ENCODE measurements at places on chromosomes 13 and 19. TPM values are rescaled to one million over a fixed set of nuclear protein-coding genes. Genes with fewer than 3 reads are reported as not detected.
A peak's percentile ranks its signal among the peaks of the same experiment; 100 is the strongest.

FBN3 gene
- polyA plus RNA-seq = 2.5 TPM

SIAH3 gene
- 0.01 TPM for polyA plus RNA-seq

PLA2G4C gene
- 29.2 TPM for polyA plus RNA-seq

DNA sequence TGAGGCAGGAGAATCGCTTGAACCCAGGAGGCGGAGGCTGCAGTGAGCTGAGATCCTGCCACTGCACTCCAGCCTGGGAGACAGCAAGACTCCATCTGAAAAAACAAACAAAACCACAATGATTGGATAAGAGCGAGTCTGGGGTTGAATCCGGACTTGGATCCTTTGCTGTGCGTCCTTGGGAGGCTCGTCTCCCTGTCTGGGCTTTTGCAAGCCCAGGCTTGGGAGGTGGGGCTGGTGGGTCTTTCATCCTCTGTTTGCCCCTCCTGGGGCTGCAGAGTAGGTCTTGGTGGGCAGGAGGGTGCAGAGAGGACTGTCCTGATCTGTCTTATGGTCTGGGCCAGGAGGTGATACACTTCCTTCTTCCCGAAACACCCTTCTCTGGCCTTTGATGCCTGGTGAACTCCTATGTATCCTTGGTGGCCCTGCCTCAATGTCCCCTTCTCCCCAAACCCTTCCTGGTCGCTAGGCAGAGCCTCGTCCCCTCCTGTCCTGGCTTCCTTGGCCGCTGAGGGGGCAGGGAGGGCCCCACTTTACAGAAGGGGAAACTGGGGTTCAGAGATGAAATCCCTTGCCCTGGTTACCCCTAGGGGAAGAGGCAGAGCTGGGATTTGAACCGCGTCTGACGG lies 16.8 kb downstream of the PALM start:
- no peak overlapping the region for H3K27ac ChIP-seq
- H3K4me1 ChIP-seq = peaks cover 9% of the 10 kb centered on the region
- H3K27me3 ChIP-seq = no peaks in the 10 kb centered on the region
- no peak for DNase-seq
- H3K4me3 ChIP-seq = no peak overlapping the region

- no peak overlapping the region for H3K27ac ChIP-seq
- H3K4me3 ChIP-seq = no peak overlapping the region
- no peaks in the 10 kb centered on the region for H3K36me3 ChIP-seq
- no peaks in the 10 kb centered on the region for H3K27me3 ChIP-seq
- H3K4me1 ChIP-seq = no peaks in the 10 kb centered on the region
Measured at GRCh38 chr13:46844431-46844830, 47.5 kb upstream of the ESD start.

GRCh38 chr13:95533545-95534160 lies 18.9 kb upstream of the CLDN10 start:
- H3K4me3 ChIP-seq = peak overlapping the region; percentile 11
- H3K27ac ChIP-seq = no peak overlapping the region
- H3K27me3 ChIP-seq = no peaks in the 10 kb centered on the region
- peak; percentile 79 for DNase-seq
- H3K36me3 ChIP-seq = no peaks in the 10 kb centered on the region
- no peaks in the 10 kb centered on the region for H3K4me1 ChIP-seq

DNA sequence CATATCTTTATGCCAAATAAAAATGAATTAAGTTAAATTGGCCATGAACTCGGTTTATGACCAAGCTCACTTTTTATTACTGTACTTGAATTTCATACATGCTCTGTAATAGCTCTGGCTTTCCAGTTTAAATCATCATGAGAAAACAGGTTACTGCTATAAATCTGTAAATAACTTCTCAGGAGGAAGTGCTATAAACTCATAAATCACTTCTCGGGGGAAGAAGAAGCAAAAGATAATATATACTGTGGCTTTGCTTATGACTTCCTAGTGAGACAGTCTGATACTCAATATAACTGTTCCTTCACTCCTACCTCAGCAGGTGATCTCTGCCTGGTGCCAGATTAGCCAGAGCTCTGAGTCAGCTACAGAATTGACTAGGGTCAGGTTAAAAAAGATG lies 12.5 kb downstream of the SUPT20H start:
- no peaks in the 10 kb centered on the region for H3K4me1 ChIP-seq
- no peak overlapping the region for H3K27ac ChIP-seq
- H3K36me3 ChIP-seq = peaks cover 4% of the 10 kb centered on the region
- no peaks in the 10 kb centered on the region for H3K27me3 ChIP-seq

DNA sequence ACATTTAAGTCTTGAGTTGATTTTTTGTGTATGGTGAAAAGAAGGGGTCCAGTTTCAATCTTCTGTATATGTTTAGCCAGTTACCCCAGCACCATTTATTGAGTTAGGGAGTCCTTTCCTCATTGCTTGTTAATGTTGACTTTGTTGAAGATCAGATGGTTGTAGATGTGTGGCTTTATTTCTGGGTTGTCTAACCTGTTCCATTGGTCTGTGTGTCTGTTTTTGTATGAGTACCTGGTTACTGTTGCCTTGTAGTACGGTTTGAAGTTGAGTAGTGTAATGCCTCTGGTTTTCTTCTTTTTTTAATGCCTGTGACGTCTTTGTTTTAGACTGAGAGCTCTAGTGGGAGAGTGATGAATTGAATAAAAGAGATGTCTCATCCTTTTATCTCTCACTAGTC lies 83.2 kb downstream of the NBEA start:
- H3K4me1 ChIP-seq = no peaks in the 10 kb centered on the region
- DNase-seq = no peak
- H3K27me3 ChIP-seq = no peaks in the 10 kb centered on the region
- H3K4me3 ChIP-seq = no peak overlapping the region
- no peaks in the 10 kb centered on the region for H3K36me3 ChIP-seq

DNA sequence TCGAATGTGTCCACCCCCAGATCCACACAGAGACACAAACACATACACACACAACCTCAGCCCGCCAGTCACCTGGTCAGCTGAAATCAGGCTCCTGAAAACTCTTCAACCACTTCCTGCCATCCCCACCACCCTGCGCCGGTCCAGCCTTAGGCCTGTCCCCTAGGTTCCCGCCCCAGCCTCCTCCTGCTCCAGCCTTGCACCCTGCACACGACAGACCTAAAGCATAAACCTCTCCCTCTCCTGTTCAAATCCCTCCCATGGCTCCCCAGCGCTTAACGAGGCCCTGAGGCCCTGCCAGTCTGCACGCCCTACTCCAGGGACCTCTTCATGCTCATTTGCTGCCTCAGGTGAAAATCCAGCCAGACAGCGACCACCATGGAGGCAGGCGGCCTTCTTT lies 7.1 kb downstream of the PNMA8B start:
- H3K27me3 ChIP-seq = peaks cover 21% of the 10 kb centered on the region
- H3K36me3 ChIP-seq = no peaks in the 10 kb centered on the region
- peaks cover 30% of the 10 kb centered on the region for H3K4me1 ChIP-seq
- H3K4me3 ChIP-seq = no peak overlapping the region
- no peak overlapping the region for H3K27ac ChIP-seq

GRCh38 chr19:21474671-21475181 lies 30.7 kb upstream of the ZNF429 start:
- peak overlapping the region; percentile 10 for H3K4me3 ChIP-seq
- peak; percentile 95 for DNase-seq
- H3K36me3 ChIP-seq = no peaks in the 10 kb centered on the region
- H3K27me3 ChIP-seq = no peaks in the 10 kb centered on the region

DNA sequence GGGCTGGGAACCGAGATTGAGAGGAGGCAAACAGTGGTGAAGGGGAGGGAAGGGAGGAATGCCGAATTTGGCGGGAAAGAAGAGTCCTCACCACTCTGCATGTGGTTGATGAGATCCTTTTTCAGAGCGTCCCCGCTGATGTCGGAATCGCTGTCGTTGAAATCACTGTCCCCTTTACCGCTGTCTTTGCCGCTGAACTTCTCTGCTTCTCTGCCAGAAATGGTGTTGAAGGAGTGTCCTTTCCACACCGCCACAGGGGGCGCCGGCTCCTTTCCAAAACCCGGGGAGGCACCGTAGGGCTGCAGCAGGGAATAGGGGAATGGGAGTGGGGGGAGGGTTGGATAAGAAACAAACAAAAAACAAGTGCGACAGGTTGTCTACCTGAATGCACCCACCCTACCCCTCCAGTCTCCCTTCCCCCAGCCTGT lies 3.1 kb downstream of the PCDH8 start:
- H3K4me1 ChIP-seq = peaks cover 5% of the 10 kb centered on the region
- no peak overlapping the region for H3K4me3 ChIP-seq
- DNase-seq = no peak
